ENCODE measurements at places on chromosomes 12 and 14.
A peak's percentile ranks its signal among the peaks of the same experiment; 100 is the strongest.

- no peak for DNase-seq
Measured at GRCh38 chr14:94102768-94103482, 7.6 kb upstream of the IFI27 start.

GRCh38 chr12:46361667-46362034 is 10.9 kb downstream of the SLC38A2 start:
- no peak for DNase-seq

DNA sequence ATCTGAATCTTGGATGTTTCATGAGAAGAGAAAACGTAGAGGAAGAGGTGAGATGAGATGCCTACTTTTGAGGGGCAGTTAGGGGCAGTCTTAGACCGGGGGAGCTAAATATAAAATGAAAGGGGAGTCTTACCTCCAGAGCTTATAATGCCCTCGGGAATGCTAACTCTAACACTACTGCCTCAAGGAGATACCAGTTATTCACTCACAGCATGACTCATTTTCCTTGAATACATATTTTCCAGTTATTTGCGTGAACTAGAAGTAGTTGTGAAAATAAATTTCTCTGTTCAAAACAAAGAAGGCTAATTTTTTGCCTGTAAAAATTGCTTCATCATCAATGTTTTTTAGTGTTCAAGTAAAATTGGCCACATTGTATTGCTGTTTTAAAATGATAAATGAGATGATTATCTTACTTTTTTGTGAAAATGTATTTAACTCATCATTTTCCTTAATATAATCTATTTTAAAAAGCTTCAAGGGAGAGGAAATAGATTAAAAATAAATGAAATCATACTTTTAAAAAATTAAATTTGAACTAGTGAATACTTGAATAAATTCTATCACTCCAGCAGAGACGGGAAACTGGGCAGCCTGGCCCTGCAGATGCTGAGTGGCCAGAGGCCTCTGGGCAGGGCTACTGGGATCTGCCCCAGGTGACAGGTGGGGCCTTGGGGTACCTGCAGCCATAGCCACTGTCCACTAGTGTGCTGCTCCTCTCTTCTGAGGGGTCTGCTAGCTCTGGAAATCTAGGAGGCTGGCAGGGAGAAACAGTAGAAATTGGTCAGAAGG is 339.3 kb downstream of the EGLN3 start:
- DNase-seq = no peak

DNA sequence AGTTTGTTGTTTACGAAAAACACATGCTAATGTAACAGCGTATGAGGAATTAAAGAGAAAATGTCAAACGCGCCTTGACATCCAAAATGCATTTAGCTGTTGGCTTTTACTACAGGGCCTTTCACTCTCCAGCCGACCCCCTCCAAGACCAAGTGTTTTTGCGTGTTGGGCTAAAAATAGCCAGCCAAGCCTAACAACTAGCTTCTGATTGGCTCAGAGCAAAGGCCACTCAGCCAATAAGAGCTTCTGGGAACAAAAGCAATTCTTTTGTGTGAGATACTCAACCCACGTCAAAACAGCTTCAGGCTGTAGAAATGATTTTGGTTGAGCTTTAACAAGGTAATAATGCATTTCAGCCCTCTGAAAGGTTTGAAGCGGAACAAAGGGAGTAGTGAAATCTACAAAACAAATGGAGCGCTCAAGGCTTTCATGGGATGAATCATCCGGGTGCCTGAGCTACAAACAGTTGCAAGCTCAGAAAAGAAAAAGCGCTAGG is 198.7 kb upstream of the DCN start:
- peak; percentile 46 for DNase-seq

- no peak for DNase-seq
Measured at GRCh38 chr12:83018088-83018487, 331.4 kb downstream of the TMTC2 start.

DNA sequence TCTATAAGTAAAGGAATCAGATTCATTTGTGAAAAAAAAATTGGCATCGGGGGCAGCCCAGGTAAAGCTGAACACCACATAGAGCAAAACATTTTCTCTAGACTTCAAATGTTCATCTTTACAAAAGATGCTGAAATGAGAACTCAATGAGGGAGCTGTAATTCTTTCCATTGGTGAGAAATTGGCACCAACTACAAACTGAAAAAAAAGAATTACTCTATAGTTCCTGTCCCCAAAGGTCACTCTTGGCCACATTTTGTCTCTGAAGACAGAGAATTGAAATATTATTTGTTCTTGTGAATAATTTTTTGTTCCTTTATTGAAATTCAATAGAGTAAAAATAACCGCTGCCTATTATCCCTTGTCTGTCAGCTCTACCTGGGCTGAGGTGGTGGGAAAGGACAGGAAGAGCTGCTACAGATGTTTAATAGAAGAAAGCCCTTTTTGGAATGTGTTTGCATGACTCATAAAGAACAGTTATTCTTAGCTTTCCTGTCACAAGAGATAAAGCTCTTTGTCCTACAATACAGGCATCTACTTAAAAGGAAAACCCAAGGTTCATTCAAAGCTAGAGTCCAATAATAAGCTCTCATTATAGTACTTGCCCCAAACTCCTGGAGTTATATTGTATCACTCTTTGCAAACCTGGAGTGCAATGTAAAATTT is 380.1 kb upstream of the KITLG start:
- DNase-seq = peak; percentile 14

DNA sequence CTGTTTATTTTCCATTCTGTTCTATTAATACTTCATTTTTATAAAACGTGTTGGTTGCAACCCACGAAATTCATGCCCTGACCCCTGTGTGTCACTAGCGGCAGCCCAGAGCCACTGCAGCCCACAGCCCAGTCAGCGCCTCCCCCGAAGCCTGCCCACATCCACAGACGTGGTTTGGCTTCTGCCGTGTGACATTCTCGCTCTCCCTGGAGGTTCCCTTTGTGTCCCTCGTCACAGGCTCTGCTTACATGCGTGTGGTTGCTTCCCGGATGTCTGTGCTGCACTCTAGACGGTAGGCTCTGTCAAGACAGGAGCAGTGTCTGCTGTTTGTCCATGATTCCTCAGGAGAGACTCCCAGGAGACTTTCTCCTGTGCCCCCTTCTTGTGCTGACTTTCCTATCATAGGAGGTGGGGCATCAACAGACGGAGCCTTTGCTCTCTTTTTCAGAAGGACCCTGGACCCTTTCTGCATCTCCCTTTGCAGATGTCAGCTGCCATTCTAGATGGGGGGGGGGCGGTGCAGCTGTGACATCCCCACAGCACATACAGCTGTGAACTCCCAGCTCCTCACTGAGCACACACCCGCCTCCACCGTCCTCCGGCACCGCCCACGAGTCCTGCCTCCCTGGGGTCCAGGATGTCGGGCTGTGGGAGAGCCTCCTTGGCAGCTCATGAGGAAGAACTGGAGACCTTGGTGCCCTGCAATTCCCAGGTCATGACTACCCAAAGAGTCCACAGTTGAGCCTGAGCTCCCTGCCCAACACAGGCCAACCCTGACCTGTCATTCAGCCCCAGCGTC is 36.8 kb upstream of the PIWIL1 start:
- DNase-seq = no peak

DNA sequence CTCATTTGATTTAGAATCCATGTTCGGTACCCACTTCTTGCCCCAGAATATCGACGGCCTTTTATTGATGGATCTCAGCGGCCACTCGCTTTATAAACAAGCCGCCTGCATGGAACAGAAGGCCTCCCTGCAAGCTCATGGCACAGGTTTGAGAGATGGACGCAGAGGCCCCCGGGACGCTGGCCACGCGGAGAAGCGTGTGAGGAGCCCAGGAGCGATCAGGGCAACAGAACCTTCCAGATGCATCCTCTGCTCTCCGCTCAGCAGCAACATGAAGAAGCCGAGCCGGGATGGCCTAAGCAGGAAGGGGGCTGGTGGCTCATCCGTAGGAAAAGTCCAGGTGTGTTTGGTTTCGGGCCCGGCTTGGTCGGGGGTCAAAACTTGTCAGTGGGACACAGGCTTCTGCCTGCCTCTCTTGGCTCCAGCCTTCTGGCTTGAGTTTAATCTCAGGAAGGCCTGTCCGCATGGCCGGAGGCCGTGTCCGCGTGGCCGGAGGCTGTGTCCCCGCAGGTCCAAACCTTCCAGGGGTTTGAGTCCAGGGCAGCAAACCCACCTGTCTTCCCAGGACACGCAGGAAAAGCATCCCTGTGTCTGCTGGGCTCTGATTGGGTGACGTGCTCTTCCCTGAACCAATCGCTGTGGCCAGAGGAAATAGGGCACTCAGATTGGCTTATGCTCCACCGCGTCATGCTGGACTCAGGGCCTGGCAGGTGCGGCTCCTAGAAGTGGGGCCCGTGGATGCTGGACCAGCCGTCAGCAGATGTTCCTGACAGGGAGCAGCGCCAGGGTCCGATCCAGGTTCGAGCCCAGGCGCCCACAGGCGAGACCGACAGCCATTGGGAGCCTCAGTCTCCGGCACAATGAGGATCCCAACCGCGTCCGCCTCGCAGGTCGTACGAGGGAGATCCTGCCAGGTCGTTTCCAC is 65.0 kb downstream of the GALNT9 start:
- DNase-seq = no peak

- no peak for DNase-seq
Measured at GRCh38 chr12:104672096-104672445, 215.3 kb downstream of the CHST11 start.

GRCh38 chr12:130452546-130452945 is 114.9 kb downstream of the PIWIL1 start:
- DNase-seq = no peak

DNA sequence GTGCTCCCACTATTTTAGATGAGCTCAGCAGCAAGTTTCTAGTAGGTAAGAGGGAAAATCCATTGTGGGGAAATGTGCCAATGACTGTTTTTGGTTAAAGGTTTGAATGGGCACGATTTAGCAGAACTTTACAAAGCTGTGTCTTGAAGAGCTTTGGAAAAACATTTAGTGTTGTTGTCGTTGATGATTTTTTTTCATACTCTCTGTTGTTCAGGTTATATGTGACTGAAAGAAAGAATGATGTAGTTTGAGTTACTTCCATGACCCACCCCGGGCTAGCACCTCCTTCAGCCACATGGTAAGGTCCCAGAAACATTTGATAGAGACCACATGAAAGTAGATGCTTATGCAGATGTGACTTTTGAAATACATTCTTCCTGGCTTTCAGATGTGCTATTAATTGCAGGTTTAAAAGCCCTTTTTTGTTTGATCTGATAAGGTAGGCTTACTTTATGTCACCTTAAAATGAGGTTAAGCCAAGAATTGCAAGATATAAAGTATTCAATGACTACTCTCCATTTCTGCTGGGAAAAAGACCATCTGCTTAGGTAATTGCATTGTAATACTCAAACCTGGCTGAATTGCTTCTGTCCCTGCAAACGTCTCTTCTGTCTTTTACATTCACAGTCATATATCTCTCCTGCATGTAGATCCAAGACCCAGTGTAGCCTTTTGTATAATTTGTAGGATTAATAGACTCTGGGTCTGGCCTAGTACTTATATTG is 250.6 kb downstream of the RGS6 start:
- DNase-seq = no peak
